ENCODE measurements at places on chromosomes 1 and 21. TPM values are rescaled to one million over a fixed set of nuclear protein-coding genes. Genes with fewer than 3 reads are reported as not detected.
A peak's percentile ranks its signal among the peaks of the same experiment; 100 is the strongest.

Gene TAL1
- total RNA-seq, result 3.5 TPM

Gene INKA2
- total RNA-seq, result 0.51 TPM

Gene MATN1
- total RNA-seq, result not detected

GRCh38 chr21:15761507-15762100, 31.8 kb downstream of the USP25 start:
- no peak for DNase-seq

- DNase-seq, result no peak
Observed at GRCh38 chr1:152461544-152461943, 47.5 kb upstream of the CRNN start.

Gene PLA2G2D
- 0.08 TPM for total RNA-seq

Gene EGLN1
- total RNA-seq, result 44.8 TPM

DNA sequence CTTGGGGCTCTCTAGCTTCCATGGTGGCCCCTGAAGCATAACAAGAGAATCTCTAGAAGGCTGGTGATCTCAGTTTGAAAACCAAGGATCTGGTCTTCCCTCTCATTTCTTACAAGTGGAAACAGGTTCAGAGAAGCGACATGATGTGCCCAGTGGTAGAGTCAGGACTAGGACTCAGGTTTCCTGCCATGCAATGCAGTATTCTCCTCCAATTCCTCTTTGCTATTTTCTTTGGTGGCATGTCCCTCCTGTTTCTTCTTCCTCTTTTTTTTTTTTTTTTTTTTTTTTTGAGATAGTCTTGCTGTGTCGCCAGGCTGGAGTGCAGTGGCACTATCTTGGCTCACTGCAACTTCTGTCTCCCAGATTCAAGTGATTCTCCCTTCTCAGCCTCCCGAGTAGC, 195.6 kb upstream of the C1orf105 start:
- no peak for DNase-seq

DNA sequence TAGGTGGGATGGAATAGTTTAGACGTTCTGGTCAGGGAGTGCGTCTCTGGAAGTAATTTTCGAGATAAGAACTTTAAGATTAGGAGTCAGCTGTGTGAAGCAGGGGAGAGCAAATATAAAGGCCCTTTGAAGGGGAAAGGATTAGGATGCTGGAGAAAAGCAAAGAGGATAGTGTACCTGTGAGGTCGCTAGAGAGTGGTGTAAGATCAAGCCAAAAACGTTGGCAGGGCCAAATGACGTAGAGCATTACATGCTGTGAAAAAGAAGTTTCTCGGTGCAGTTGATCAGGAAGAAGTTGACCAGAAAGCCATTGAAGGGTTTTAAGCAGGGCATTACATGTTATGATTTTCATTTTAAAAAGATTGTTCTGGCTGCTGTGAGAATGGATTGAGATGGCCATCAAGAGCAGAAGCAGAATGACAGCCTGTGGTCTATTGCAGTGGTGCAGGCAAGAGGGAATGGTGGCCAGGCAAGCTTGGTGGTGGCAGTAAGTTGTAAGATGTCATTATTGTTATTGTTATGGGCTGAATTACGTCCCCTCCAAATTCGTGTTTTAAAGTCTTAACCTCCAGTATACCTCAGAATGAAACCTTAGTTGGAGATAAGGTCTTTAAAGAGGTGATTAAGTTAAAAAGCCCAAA, 113.6 kb upstream of the KIF26B start:
- no peak for DNase-seq

DNA sequence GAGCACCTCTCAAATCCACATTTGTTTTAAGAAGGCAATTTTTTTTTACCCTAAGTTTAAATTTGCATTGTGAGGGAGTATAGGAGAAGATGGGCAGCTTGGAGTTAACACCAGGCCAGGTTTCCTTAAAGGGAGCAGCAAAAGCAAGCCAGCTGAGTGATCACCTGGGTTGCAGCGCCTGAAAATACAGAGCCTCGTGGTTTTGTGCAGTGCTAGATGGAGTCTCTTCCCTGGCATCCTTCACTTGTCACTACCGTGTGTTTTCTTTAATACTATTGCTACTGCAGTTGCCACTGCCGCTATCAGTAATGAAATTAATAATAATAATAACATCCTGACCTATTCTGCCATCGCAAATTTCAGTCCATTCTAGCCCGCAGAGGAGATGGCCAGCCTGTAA, 35.2 kb upstream of the VAV3 start:
- no peak for DNase-seq

Gene IGSF5
- not detected for total RNA-seq

Gene PARK7
- total RNA-seq, result 107 TPM

DNA sequence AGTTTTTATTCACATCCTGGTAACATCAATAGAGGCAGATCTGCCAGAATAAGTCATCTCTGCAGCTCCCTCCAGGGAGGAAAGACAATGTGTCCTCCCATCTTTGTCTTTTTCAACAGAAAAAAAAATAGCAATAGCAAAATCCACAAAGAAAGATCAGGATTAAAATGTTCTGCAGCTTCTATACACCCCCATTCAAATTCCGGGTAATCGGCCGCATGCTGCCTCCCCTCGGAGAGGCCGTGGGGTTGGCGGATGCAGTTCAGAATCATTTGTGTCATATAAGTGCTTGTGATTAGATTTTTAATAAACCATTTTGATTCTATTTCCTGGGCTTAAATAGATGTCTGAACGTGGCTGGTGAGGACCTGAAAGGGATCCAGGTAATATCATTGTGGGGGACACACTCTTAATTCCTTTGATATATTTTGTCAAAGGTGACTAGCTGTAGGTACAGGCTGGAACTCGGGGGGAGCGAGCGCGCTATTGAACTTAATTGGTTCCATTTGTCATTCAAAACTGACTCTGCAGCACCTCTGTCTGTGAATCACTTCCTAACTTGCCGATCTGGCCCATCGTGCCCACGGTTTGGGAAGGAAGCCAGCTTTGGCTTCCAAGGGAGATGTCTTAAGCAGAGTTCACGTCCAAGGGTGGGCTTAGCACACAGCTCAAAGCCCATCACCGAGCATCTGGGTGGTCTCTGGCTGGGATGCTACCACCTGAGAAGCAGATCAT, 85.6 kb upstream of the ARHGEF16 start:
- DNase-seq, result no peak

DNA sequence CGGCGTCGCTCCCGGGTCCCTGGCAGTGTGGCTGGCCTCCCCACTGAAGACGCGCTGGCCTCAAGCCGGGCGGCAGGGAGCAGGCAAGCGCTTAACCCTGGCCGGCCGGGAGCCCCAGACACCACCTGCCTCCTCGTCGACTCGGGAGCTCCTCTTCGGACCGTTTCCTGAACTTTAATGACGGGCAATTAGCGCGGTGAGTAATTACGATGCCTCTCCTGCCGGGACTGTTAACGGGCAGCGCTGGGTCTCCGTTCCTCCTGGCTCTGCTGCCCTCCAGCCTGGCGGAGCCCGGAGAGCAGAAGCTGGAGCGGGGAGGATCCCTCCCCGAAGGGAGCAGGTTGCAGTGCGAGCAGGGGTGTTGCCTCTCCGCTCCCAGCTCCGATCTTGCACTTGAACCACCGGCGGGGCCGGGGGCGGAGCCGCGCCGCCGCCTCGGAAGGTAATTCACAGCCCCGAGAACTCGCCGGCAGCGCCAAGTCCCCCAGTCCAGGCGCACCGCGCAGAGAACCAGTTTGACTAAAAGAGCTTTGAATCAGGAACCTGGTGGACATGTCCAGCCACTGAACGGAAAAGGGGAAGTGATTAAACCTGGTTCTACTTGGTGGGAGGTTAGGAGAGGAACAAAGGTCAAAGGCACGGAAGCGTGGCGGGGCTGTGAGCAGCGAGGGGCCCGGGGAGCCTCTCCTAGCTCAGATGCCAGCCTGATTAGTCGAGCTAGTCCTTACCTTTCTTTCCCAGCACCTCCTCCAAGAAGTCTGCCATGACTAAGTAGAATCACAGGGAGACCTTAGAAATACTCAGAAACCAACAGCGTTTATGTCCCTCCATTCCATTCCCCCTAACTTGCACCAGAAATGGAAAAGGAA, 18.3 kb upstream of the PLEKHA6 start:
- DNase-seq, result no peak

DNA sequence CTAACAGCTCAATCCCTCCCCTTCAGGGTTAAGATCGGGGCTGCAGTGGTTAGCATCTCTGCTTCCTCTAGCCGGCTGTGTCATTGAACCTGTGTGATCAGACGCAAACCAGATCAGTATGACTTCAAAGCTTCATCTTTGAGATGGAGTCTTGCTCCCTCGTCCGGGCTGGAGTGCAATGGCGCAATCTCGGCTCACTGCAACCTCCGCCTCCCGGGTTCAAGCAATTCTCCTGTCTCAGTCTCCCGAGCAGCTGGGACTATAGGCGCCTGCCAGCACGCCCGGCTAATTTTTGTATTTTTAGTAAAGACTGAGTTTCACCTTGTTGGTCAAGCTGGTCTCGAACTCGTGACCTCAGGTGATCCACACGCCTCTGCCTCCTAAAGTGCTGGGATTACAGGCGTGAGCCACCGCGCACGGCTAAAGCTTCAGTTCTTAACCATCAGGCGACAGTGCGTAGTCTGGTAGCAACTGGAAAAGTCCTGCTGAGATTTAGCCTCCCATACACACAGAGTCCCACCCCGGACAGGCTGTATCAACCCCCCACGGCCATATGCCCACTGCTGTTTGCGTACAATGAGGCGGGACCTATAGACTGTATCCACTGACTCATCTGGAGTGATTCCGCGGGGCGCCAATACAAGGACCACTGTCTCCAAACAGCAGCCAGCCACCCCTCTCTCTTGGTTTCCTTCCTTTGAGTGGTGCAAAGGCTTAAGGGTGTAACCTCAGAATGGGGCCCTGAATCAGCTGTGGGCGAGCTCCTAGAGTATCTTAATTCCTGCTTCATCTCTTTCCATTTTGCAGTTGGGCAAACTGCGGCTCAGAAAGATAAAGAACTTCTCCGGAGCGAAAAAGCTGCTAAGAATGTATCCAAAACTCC, 23.3 kb downstream of the CELA3A start:
- peak; percentile 57 for DNase-seq

Gene NKAIN1
- not detected for total RNA-seq

Gene PPFIA4
- total RNA-seq, result 0.33 TPM

- no peak for DNase-seq
Observed at GRCh38 chr1:236516929-236517704, 6.7 kb upstream of the LGALS8 start.

- DNase-seq, result no peak
Observed at GRCh38 chr1:154206196-154206595, at the start of gene CFAP141. TSS of gene CFAP141 (minus strand) at chr1:154206333. CDS start at chr1:154206307, 26 bp downstream.

- no peak for DNase-seq
Observed at GRCh38 chr1:167425482-167425881, 92.8 kb downstream of the CD247 start.

Gene CD247
- 2.1 TPM for total RNA-seq

DNA sequence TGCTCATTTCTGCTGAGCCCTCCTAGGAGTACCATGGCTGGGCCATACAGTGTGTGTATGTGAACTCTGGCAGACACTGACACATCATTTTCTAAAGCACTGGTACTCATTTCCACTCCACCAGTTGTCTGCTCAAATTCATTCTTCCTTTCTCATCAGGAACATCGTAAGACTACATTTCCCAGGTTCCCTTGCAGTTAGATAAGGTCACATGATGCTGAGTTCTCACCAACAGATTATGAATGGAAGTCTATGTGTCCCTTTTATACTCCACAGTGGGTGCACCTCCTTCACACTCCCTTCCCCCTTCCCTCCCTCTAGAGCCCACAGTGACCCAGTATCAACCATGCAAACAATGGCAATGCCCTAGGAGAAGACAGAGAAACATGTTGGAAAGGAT, 38.3 kb upstream of the PAX7 start:
- DNase-seq, result no peak

DNA sequence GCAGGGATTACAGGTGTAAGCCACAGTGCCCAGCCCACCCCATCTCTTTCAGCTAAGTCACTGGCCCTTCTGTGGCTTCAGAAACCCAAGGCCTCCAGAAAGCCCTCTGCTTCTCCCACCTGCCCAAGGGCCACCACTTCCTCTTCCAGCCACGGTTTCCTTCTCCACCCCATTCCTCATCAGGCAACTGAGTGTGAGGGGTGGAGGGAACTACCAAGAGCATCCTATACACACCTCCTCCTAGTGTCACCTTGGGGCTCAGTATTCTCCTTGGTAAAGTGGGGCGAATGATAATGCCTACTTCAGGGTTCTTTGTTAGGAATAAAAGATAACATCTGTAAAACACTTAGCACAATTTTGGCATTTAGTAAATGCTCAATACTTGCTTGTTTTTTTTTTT, 30.0 kb downstream of the KNCN start:
- DNase-seq, result no peak

Gene ZYG11B
- 18.9 TPM for total RNA-seq

DNA sequence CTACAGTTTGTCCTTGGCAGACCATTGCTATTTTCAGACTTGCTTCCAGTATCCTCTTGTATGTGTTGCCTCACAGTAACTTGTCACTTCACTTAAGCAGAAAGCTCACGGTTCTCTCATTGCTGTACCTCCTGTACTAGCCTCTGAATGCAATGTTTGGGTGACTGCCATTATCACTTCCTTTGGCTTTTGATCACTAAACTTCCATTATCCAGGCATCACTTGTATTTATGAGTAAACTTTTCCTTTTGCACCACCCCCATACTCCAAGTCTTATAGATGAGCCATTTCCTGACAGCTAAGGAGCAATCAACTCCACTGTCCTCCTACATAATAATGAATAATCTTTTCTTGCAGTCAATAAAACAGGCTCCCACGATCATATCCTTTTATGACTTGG, 255.3 kb downstream of the PDE4B start:
- no peak for DNase-seq

- no peak for DNase-seq
Observed at GRCh38 chr1:168243636-168244212, 17.9 kb downstream of the SFT2D2 start.

DNA sequence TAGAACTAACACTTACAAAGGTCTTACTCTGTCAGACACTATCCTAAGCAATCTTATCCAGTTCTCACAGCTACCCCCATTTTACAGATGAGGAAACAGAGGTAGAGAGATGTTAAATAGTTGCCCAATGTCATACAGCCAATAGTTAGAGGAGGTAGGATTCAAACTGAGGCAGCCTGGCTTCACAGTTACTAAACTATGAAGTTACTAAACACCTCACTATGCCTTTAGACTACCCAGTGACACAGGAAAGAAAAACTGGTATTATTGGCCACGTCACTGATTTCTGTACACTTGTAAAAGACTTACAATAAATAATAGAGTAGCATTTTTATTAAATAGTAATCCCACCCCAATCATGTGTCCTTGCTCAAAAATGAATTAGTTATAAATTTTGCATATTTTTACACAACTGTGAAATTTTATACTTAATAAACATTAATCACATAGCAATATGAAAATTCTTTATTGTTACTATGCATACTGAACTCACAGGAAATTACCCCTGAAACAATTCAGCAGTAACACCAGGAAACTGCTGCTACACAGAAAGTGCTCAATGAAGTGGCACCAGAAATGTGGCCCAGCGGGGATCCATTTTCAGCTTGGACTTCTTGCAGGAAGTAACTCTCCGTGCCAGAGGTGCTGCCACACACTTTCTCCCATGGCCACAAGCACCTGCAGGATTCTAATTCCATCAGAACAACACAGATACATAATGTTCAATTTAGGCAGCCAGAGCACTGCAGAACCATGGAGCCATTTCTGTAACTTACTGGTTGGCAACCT, 69.4 kb downstream of the VAV3 start:
- DNase-seq, result no peak

Measured in liver (tissue), 10 donors.